ENCODE measurements at places on chromosomes 1 and 21.

- DNase-seq, result no peak
Observed at GRCh38 chr1:173554089-173554488, 48.8 kb downstream of the SLC9C2 start.

- DNase-seq, result no peak
Observed at GRCh38 chr1:54256522-54257345, 56.8 kb downstream of the MRPL37 start.

GRCh38 chr1:235588916-235589515 lies 60.6 kb downstream of the GNG4 start:
- no peak for DNase-seq

GRCh38 chr1:237894131-237894530 lies 3.4 kb upstream of the ZP4 start:
- no peak for DNase-seq

DNA sequence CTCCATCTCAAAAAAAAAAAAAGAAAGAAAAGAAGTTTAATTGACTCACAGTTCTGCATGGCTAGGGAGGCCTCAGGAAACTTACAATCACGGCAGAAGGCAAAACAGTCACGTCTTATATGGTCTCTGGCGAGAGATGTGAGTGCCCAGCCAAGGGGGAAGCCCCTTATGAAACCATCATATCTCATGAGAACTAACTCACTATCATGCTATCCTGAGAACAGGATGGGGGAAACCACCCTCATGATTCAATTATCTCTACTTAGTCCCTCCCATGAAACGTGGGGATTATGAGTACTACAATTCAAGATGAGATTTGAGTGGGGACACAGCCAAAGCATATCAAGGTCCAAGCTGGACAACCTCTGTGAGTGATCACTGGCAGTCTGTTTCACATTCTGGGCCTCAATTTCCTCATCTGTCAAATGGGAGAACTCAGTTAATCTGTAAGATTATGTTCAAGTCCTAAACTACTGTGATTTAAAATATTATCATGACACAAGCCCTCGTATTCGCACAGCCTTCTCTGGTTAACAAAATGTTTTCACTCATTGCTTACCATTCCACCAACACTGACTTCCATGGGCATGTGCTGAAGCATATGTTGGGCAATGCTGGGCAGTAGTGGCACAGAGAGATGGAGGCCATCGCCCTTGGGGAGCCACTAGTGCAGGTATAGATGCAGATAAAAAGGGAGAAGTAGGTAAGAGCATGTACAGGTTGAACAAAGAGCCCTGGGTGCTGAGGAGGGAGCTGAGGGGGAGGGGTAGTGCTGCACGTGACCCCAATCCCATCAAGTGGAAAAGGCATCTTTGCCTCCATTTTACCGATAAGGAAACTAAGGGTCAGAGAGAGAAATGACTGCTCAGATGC lies 46.2 kb upstream of the SLC2A1 start:
- DNase-seq, result no peak

- DNase-seq, result no peak
Observed at GRCh38 chr21:33384841-33385331, 18.3 kb upstream of the IFNGR2 start.
